ENCODE measurements at places on chromosomes 2 and 18.

DNA sequence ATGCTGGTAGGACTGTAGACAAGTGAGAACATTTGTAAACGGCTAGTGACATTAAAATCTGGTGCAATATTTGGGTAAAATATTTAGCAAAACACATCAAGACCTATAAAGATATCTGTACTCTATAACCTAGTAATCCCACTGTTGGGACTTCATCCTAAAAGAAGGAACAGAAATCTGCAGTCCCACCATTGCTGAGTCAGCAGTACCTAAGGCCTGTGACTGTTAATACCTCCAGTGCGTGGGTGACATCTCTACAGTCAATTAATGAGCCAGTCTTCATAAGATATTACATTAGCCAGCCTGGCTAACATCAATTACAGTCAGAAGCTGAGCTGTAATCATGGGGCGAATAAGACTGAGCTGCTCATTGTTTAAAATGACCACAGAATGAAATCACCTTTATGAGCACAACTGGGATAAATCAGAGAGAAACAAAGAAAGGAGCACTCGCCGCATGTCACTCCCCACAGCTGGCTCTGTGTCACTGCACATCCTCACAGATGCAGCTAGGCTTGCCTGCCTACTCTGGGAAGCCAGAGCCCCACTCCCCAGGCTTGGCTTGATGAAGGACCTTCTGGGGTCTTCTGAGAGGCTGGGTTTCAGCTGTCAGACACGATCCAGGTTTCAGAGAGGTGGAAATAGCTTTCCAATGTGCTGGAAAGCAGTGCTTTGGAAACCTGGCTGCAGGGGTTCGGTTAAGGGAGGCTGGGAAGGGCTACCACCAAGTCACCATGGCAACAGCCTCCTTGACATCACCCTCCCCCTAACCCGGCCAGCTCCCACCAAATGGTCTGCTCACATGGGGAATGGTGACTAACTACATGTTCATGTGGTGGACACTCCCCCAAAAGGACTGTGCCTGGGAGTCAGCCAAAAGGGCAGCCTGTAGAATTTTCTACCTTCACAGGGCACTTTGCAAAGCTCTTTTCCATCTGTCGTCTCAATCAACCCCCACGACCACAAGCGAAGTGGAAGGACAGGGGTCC, 145.0 kb downstream of the ZBTB7C start:
- peak; percentile 46 for DNase-seq

DNA sequence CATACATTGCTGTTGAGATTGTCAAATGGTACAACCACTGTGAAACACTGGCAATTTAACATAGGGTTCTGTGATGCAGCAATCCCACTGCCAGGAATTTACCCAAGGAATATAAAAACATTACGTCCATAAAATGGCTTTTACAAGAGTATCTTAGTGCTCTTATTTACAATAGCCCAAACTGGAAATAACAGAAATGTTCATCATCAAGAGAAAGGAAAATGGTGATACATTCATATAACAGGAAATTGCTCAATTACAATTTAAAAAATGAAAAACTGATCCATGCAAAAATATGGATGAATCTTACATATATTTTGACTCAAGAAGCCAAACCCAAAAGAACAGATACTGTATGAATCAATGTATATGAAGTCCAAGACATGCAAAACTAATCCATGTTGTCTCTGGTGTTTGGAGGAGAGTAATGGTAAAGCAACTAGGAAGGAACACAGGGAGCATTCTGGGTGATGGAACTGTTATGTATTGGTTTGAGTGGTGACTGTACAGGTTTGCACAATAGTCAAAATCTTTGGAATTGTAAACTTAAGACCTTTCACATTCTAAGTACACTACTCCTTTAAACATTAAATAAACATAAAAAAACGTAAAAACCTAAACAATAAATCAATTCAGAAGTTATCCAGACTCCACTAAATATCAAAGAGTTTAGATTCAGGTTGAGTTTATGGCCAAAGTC, 104.8 kb upstream of the WDR75 start:
- no peak for DNase-seq

- no peak for DNase-seq
Observed at GRCh38 chr2:1665761-1666505, 78.4 kb downstream of the PXDN start.

DNA sequence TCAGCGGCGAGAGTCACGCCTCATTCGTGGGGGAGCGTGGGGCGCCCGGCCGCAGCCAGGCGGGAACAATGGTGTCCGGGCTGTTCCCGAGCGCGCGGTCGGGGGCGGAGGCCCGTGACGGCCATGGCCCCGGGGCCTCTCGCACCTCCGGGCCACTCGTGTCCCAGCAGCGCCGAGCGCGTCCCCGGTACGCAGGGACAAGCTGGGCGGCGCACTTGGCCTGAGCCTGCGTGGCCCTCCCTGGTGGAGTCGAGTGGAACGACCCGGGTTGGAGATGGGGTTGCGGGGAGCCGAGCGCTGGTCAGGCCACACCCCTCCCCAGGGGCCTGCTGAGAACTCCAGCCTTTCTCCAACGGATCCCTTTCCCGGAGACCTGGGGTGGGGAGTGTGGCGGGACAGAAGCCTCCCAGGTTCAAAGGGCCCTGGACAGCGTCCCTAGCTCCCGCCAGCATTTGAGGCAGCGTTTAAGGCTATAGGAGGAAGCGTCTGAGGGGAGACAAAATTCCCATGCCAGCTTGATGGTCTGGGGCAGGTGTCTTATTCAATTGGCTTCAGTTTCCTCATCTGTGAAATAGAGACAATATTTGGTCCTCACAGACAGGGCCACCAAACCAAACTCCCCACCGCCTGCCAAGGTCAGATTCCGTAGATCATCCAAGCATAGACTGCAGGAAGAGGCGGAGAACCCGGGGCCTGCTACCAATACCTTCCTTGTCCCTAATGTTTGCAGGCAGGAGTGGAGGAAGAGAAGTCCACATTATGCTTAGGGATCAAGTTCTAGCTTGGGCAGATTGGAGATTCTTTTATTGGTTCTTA, 553 bp downstream of the CNDP2 start:
- DNase-seq: peak; percentile 67

DNA sequence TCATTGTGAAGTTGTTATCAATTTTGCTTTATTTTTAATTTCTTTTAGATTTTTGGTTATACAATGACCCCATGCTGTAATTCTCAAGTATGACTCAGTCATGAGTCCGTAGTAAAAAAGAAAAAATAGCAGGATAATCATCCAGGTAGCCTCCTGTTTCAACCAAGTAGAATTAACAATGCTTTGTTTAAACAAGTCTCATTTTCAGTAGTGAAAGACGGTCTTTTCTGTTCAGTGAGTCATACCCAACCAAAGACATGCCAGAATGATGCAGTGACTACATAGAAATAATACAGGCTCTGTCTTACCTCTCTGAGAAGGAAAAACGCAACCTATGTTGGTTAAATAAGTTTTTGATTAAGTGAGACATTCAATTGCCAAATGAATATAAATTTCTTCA, 67.8 kb upstream of the DSC1 start:
- DNase-seq: no peak

DNA sequence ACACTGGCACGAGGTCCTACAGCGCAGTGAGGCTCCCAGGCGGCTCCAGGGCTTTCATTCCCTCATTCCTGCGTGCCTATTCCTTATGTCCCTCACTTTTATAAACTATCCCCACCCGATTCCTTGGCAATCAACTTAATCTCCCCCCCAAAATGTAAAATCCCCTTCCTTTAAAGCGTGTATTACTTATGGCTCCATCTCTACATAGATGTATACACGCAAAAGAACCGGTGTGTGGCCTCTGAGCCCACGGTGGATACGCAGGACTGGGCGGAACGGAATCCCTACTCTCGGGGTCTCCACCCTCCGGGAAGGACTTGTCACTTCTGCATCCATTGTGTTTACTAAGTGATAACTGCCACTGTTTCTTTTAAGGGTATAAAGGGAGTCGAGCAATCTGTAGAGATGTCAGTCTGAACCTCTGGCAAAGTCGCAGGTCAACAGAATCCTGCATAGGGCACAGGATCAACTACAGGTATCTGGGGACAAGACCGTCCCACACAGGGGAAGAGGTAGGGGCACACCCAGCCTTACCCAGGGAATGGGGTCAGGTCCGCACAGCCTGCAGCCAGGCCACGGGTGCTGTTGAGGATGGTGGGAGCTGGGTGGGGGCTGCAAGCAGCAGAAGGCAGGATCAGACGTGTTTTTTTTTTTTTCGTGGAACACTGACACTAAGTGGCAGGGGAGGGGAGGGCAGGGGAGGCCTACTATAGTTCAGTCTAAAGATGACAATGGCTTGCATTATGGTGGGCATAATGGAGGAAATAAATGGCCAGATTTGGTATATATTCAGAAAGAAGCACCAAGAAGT, 42.1 kb downstream of the HDLBP start:
- no peak for DNase-seq

DNA sequence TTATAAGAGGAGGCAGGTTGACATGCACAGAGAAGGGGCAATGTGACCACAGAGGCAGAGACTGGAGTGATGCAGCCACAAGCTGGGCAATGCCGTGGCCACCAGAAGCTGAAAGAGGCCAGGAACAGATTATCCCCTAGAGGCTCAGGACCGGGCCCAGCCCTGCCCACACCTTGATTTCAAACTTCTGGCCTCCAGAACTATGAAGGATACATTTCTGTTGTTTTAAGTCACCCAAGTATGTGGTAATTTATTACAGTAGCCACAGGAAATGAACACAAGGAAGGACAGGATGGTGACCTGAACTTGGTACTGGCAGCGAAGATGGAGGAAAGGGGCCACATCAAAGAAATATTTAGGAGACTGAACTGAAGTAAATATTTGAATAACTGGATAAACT, 66.8 kb upstream of the RIOK3 start:
- DNase-seq: no peak

GRCh38 chr2:148567716-148568115, 76.8 kb upstream of the EPC2 start:
- no peak for DNase-seq

GRCh38 chr18:66582211-66582610, 21.7 kb downstream of the CDH19 start:
- DNase-seq: no peak

- DNase-seq: peak; percentile 8
Observed at GRCh38 chr18:77949355-77949973, 699.8 kb downstream of the GALR1 start.

DNA sequence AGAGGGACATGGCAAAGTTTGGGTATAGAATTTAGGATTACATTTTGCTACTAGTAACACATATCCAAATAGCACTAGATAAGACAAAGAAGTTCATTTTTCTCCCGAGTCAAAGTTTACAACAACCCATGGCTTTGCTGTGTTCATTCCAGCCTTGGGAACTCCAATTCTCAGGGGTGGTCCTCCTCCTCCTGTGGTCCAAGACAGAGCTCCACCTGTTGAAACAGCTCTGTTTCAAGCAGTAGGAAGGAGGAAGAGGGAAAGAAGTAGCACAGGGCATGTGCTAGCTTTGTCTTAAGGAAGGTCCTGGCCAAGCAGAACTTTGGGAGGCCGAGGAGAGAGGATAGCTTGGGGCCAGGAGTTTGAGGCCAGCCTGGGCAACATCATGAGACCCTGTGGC, 113.8 kb upstream of the SIX2 start:
- DNase-seq: no peak

GRCh38 chr2:160603771-160604510, 110.3 kb upstream of the RBMS1 start:
- DNase-seq: no peak

DNA sequence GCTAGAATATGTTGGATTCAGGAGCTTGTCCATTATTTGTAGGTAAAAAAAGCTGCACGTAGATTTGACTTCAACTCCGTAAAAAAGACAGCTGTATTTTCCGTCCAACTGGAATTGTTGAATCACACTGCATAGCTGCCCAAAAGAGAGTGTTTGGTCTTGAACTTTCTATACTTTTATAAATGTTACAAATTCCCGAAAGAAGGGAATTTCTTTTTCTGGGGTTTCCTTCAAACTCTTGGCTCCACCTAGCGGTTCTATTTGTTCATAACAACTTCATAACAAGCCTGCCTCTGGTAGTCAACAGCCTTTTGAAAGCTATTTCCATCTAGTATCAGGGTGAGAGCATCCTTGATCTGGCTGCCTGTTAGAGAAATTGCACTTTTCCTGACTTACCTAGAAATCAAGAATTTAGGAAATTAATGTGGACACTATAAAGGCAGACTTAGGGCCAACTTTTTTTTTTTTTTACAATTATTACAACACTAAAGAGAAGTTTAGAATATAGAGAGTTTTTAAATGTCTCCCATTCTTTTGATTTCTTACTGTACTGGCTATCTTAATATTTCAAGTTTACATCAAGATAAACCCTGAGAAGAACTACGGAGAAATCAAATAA, 48.1 kb downstream of the TMEM185B start:
- peak; percentile 67 for DNase-seq

DNA sequence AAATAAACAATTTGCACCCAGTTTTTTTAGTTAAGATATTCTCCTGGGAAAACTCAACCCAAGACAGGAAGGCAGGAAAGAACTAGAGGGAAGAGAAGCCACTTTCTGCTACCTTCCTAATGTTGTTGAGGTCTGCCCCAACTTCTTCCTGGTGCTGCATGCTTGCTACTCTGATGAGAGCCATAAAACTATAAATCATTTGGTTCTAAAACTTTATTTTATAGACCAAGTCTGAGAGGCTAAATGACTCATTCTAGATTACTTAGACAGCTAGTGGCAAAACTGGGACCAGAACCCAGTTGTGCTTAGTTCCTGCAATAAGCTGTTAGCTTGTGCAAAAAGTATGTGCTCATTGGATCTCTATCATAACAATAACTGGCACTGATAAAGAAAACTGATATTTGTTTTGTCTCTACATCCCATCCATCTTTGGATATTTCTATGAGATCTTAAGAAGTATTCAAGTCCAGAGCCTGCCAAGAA, 344.9 kb upstream of the SLC14A2 start:
- DNase-seq: no peak

GRCh38 chr2:42366411-42366810, 5.4 kb upstream of the COX7A2L start:
- no peak for DNase-seq

- no peak for DNase-seq
Observed at GRCh38 chr2:235432741-235433520, 60.9 kb upstream of the AGAP1 start.

DNA sequence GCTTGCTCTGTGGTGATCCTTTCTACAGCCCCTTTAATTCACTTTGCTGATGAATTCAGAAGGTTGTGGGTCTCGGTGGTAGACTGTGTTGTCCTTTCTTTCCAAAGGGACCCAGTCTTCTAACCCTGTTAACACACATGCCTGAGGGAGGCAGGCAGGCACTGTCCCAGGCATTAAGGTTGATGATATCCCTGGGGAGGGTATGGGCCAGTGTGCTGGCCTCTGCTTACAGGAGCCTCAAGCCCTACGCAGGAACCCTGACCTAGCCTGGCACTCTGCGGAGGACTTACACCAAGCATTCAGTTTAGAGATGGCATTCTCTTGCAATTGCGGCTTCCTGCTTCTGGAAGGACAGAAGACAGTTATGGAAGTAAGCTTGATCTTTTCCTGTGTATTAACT, 102.5 kb downstream of the PKP4 start:
- no peak for DNase-seq
